ENCODE measurements at places on chromosomes 6 and 20.
A peak's percentile ranks its signal among the peaks of the same experiment; 100 is the strongest.

DNA sequence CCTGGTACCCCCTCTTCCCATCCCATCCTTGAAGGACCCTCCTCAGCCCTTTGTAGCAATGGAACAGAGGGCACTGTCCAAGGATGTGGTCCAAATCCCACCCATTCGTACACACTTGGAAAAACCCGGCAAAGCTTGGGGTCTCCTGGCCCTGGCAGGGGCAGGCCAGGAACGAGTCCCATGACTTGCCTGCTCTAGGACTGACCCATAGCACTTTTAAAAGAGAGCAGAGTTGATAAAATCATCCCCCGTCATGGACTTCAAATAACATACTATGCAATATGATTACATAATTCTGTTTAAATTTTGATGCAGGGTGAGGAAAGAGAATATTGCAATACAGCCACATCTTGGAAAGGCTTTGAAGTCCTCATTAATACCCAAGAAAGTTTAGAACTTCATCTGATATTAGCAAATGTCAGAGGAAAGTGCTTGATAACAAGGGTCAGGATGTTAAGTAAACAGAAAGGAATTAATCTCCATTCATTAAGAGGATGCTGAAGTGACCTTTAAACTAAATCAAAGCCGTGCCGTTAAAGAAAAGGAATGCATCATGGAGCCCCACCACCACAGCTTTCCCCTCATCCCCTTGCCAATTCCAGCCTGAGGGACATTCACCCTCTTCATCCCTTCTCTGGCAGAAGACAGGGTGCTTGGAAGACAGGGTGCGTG lies 60.7 kb upstream of the NXT1 start:
- DNase-seq = no peak

DNA sequence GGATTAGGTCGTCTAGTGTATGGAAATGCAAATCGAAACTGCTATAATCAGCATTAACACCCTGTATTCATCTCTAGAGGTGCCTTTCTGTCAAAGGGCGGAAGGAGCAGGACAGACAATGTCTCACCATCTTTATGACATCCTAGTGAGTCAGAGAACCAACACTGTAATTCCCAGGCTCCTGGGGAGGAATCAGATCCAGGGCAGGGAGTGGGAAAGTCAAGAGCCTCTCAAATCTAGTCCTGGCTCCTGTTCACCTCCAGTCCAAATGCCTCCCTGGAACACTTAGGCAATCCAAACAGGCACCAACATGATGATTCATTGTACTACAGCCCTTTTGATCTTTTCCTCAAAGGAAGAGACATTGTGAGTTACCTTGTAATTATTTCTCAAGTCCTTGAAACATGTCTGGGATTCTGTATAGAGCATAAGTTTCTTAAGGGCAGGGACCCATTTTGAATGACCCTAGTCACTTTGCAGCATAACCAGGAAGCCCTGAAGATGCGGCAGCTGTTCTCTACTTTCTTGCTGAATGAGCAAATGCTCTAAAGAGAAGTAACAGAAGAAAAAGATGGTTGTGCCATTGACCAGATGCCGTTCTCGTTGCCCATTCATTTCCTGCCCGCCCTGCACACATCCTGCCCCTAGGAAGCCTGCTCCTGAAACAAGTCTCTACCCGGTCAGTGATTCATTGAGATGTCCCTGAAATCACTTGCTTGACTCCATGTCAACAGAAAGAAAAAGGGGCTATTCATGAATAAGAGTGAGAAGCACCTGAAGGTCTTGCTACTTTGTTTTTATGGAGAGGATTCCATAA lies 112.8 kb upstream of the JARID2 start:
- DNase-seq = no peak

DNA sequence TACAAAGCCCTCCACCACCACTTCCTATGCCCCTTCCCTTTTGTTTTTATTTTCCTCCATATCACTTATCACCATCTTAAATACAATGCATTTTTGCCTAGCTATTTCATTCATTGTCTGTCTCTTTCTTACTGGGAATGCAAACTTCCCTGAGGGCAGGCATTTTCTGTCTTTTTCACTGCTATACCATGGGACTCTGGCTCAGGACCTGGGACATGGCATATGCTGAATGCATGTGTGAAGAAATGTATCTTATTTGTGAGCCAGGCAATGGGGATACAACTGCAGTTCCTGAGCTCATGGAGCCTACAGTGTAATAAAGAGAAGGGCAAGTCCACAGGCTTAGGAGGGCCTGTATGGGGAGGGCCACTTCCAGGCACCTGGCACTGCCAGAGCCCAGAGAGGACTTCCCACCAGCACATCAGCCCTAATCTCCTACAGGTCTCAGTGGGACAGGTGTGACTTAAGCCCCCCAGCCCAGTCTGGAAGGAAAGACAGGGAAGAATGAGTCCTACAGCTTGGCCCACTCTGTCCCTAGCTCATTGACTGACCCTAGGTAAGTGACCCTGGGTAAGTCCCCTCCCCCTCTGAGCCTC lies 43.2 kb downstream of the TFEB start:
- no peak for DNase-seq

DNA sequence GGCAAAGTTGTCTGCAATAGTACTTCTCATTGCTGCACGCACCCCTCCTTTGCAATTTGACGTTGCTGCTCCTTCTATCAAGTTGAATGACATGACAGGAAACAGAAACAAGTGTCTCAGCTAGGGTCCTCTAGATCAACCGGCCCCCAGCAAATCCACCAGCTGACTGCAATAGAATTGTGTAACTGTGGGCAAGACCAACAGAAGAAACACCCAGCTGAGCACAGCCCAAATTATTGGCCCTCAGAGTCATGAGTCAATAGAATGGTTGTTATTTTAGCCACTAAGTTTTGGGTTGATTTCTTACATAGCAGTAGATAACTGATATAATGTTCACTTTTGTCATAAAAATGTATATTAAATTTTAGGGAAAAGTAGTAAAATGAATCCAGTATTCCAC lies 202.7 kb downstream of the MAFB start:
- no peak for DNase-seq

GRCh38 chr20:48892891-48893290 lies 28.6 kb upstream of the ARFGEF2 start:
- no peak for DNase-seq

DNA sequence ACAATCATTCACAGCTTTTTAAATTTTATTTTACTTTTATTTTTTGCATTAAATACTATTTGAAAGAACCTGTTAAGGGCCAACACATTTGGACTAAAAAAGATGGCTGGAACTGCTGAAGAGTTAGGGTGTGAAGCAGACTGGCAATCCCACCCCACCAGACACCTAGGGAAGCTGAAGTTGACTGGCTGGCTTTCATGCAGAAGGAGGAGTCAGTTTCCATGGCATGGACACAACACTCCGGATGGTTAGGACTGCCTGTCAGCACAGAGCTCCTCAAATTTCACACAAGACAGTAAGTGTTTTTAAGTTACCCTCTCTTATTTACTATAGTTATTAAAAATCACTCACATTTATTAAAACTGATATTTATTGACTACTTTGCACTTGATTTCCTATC lies at the start of gene ANKRD66:
TSS of gene ANKRD66 (plus strand) at position 238 of the 400 bp plus-strand sequence. CDS start 5,016 bp downstream, outside the sequence.
- no peak for DNase-seq

GRCh38 chr6:25172819-25173218 lies 106.4 kb upstream of the CARMIL1 start:
- DNase-seq = peak; percentile 96

GRCh38 chr6:47004463-47004862 lies 37.7 kb downstream of the ADGRF1 start:
- no peak for DNase-seq

DNA sequence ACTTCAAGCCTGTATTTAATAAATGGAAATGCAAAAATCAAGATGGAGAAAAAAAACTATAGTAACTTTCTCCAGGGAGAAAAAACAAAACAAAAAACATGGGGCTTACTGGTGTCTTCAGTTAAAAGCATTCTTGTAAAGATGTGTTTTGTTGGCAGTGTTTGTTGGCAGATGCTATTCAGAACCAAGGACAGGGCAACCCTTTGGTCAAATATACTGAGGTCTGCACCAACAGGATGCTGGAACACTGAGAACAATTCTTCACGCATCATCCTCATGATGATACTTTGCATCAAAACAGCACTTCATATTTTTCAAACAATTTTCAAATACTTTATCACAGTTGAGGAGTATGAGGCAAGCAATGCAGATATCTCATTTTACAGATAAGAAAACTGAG lies 63.7 kb upstream of the CBLN4 start:
- no peak for DNase-seq

GRCh38 chr6:1933292-1933691 lies 312.1 kb downstream of the GMDS start:
- DNase-seq = no peak

- DNase-seq = no peak
Observed at GRCh38 chr20:22745194-22745500, 160.8 kb upstream of the FOXA2 start.

DNA sequence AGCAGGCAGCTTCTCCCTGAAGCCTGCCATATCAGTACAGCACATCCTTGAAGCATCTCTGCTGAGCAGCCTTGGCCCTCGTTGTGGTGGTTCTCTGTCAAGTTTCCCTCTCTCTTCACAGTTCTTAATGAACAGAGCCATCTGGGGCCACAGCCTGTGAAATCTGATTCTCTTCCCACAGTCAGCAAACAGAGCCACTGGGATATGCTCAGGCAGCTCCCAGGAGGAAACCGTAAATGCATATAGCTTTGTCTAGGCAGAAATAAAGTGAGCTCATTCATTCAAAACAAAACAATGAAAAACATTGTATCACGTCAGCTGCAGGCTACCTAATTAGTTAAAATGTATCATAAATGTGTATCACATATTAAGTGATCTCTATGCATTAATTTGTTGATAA lies 80.3 kb downstream of the TBC1D7 start:
- peak; percentile 41 for DNase-seq

DNA sequence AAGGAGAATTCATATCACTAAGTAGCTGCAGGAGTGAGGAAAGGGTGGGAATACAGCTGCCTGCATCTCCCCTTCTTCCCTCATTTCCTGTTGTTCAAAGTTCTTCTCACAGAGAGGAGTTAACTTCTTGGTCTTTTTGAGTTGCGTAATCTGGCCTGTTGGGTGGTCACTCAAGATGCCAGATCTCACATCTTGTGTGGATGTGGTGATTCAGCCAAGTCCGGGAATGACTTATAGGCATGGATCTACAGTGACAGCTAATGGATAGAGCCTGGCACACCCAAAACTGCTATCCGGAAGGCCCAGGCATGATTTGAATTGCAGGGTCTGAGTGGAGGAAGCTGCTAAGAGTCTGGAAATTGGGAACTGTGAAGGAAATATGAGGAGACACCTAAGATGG lies 100.2 kb upstream of the SLC35B3 start:
- no peak for DNase-seq

DNA sequence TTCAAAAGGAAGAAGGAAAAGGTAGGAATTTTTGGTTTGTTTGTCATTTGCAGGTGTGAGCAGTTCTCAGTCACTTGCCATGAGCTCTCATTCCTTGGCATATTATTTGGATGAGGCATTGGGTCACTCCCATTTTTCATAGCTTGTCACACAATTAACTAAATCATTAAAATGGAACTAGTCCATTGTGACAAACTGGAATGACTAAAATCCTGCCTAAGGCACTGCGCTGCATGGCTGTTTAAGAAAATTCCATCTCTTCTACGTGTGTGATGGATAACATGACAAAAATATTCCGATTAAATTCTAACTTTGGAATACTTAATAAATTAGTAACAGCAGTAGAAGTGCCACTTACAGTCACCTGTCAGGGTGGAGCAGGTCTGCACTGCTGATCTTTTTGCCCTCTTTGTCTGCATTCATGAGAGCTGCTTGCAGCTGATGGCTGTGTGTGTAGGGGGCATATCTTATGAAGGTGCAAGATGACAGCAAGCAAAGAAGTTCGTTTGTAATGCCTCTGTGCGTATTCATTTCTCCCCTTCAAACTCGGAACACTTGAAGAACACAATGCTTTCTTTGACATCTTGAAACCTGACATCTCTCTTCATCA lies 1292.6 kb upstream of the MAP3K7 start:
- DNase-seq = no peak

GRCh38 chr6:169559592-169559991 lies 142.2 kb downstream of the WDR27 start:
- DNase-seq = no peak

GRCh38 chr20:25081065-25081729 lies 744 bp downstream of the VSX1 start:
- no peak for DNase-seq

DNA sequence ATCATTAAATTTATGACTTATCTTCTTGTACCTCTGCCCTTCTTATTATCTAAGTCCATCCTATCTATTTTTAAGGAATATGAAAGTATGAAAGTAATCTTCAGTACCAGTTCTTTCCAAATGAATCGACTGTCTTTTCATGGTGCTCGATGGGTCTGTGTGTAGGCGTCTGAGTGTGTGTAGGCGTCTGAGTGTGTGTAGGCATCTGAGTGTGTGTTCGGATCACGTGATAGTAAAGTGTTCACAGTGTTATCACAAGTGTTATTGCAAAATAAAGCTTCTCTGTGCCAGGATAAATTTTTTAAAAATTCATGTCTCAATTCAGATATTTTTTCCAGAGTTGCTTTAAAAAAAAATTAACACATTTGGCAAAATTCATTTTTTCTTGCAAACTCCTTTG lies 58.3 kb downstream of the BMP6 start:
- DNase-seq = no peak

- no peak for DNase-seq
Observed at GRCh38 chr6:137874204-137875057, 7.4 kb downstream of the TNFAIP3 start.

GRCh38 chr20:4667371-4667773 lies 54.3 kb upstream of the PRND start:
- DNase-seq = no peak

- no peak for DNase-seq
Observed at GRCh38 chr6:11433860-11434259, 103.7 kb upstream of the TMEM170B start.

GRCh38 chr6:122996794-122997505 lies 915 bp downstream of the CLVS2 start:
- no peak for DNase-seq

GRCh38 chr6:111592726-111593511 lies 12.8 kb downstream of the TRAF3IP2 start:
- no peak for DNase-seq

GRCh38 chr20:17852323-17852722 lies 116.3 kb downstream of the SNX5 start:
- no peak for DNase-seq

- DNase-seq = peak; percentile 89
Observed at GRCh38 chr6:154510144-154510905, at the start of gene CNKSR3. Gene CNKSR3, minus strand, starts transcription at chr6:154510685. Its CDS starts 571 bp downstream, at chr6:154510114.

GRCh38 chr6:50843842-50844241 lies 25.2 kb downstream of the TFAP2B start:
- DNase-seq = no peak

DNA sequence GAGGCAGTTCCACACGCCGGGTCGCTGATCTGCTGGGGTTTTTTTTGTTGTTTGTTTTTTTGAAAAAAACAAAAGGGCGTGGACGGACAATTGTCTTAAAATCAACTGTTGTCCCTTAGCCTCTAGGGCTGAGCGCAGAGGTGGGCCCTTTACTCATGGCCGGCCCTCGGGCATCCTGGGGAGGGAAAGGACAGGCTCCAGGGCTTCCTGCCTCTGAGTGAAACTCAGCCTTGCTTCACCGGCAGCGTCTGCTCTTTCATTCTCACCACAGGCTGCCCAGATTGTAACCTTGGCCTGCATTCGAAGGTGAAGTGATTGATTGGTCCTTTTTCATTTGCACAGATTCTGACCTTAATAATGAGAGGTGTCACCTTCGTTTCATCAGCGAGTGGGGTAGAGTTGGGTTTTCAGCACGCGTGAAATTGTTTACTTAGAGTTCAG lies 797 bp downstream of the SMIM13 start:
- DNase-seq = no peak

All from fibroblast of skin of left biceps (primary cell).